HCT116 (cell line): ENCODE measurements at places on chromosomes 12 and 14.

DNA sequence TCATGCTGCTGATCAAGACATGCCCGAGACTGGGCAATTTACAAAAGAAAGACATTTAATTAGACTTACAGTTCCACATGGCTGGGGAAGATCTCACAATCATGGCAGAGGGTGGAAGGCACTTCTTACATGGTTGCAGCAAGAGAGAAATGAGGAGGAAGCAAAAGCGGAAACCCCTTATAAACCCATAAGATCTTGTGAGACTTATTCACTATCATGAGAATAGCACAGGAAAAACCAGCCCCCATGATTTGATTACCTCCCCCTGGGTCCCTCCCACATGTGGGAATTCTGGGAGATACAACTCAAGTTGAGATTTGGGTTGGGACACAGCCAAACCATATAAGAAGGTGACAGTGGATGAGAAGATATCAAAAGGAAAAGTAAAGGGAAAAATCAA is 78.4 kb downstream of the CATSPERB start:
- DNase-seq = no peak
- H3K4me1 ChIP-seq = no peaks in the 10 kb centered on the region
- no peak overlapping the region for H3K27ac ChIP-seq
- no peaks in the 10 kb centered on the region for H3K36me3 ChIP-seq
- no peaks in the 10 kb centered on the region for H3K27me3 ChIP-seq
- H3K4me3 ChIP-seq = no peak overlapping the region

DNA sequence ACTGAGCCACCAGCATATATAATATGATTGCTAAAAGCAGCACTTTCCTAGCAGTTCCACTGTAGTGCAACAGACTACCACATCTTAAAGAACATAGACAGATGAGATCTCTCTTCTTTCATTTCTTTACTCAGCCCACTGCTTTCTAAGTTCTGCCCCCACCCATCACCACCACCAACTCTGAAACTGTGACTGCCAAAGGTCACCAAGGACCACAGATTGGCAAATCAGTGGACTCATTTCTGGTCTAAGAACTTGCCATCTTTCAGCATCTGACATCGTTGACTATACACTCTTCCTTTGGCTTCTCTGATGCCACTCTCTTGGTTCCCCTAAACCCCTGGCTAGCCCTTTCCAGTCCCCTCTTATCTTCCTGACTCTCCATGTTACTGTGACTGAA is 38.4 kb downstream of the IFNG start:
- no peaks in the 10 kb centered on the region for H3K36me3 ChIP-seq
- H3K4me3 ChIP-seq = no peak overlapping the region
- H3K4me1 ChIP-seq = no peaks in the 10 kb centered on the region
- no peak for DNase-seq
- no peak overlapping the region for H3K27ac ChIP-seq

GRCh38 chr14:84807673-84808072 is 722.3 kb upstream of the FLRT2 start:
- H3K4me1 ChIP-seq = no peaks in the 10 kb centered on the region
- no peaks in the 10 kb centered on the region for H3K36me3 ChIP-seq
- H3K4me3 ChIP-seq = no peak overlapping the region
- no peak for DNase-seq

- H3K4me1 ChIP-seq = no peaks in the 10 kb centered on the region
- no peak for DNase-seq
- H3K4me3 ChIP-seq = no peak overlapping the region
- H3K27ac ChIP-seq = no peak overlapping the region
- no peaks in the 10 kb centered on the region for H3K36me3 ChIP-seq
These were observed 44.4 kb downstream of the SLC8B1 start for GRCh38 chr12:113290506-113290905.

DNA sequence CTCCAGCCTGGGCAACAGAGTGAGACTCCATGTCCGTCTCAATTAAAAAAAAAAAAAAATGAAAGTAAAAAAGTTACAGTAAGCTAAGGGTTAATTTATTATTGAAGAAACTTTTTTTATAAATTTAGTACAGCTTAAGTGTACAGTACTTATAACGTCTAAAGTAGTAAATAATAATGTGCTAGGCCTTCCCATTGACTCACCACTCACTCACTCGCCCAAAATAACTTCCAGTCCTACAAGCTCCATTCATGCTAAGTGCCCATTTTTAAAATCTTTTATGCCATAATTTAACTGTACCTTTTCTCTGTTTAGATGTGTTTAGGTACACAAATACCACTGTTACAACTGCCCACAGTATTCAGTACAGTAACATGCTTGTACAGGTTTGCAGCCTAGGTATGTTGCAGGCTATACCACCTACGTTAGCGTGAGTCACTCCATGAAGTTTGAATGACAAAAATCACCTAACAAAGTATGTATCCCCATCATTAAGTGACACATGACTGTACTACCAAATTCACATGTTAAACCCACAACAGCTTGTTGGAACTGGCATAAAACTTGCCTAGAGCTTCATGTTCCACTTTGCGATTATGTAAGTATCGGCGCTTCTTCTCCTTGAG is 10.7 kb downstream of the KANSL2 start:
- no peaks in the 10 kb centered on the region for H3K4me1 ChIP-seq
- no peak for DNase-seq
- peaks cover 54% of the 10 kb centered on the region for H3K36me3 ChIP-seq
- H3K4me3 ChIP-seq = no peak overlapping the region
- no peaks in the 10 kb centered on the region for H3K27me3 ChIP-seq
